ENCODE measurements at places on chromosomes 1 and 21.

DNA sequence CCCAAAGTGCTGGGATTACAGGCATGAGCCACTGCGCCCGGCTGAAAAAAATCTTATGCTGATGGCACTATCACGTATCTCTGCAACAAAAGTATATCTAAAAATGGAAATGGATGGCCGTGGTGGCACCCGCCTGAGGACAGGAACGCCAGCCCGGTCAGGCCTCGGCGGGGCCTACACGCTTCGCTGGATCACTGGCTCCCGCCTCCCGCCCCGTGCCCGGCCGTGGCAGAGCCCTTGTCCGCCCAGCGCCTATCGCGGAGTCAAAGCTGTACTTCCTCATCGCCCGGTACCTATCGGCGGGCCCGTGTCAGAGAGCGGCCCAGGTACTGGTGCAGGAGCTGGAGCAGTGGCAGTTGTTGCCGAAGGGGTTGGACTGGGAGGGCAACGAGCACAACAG is 28.8 kb upstream of the PDPN start:
- no peak for DNase-seq

- DNase-seq = no peak
These were observed 67.3 kb downstream of the LRRN2 start for GRCh38 chr1:204618148-204618760.

DNA sequence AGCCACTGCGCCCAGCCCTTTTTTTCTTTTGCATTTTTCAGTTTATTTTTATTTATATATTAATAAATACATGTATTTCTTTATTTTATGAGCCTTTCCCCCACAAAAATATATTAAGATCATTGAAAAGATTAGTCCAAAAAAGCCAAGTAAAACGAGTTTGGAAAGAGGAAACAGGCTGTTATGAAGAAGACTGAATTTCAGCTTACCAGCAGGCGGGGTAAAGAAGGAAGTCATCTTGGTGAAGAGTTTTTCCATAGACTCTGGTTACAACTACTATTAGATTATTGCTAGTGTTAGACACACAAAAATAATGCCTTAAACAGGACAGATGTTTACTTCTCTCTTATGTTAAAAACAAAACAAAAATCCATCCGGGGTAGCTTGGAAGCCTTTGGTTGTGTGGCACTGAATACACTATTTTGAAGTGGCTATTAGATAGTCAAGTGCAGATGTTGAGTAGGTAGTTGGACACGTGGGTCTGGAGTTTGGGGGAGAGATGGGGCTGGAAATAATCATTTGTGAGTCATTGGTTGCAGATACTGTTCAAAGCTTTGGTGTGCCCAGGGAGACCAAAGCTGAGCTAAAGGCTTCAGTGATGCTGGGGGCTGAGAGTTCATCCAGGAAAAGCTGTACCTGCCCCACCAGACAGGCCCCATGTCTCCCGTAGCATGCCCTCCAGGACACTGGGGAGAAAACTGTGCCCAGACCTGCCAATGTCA is 8.7 kb upstream of the LRRC71 start:
- no peak for DNase-seq

- DNase-seq = no peak
These were observed 16.5 kb downstream of the ACOT11 start for GRCh38 chr1:54564312-54565112.

GRCh38 chr1:20486457-20487235 is 636 bp upstream of the CAMK2N1 start:
- DNase-seq = peak; percentile 7
